Left cardiac atrium (tissue), 4 donors: ENCODE measurements at places on chromosomes 4 and X.

DNA sequence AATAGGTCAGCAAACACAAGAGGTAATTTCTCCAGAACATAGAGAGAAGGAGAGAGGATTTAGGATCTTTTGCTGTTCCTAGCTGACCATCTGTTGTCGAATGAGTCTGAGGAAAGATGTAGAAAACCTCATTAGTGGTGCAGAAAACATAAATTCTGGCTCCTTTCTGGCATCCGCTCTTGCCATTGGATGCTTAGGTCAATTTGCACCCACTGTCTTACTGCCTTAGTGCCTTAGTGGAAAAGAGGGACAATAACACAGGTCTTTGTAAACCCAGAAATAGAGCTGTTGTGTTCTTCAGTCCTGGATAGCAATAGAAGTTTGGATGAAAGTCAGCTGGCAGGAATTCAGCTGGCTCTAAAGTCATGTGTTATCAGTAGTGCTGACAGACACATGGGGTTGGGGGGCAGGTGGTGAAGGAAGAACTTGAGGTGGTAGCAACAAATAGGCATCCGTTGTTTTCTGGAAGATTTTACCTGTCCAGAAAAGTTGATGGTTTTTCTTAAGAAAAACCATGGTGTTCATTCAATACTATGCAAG lies 78.2 kb downstream of the GLRA2 start:
- no peak for DNase-seq

- DNase-seq: no peak
Measured at GRCh38 chr4:101177154-101177553, 170.2 kb downstream of the PPP3CA start.

- DNase-seq: no peak
Measured at GRCh38 chr4:146267826-146268225, 53.5 kb downstream of the REELD1 start.

DNA sequence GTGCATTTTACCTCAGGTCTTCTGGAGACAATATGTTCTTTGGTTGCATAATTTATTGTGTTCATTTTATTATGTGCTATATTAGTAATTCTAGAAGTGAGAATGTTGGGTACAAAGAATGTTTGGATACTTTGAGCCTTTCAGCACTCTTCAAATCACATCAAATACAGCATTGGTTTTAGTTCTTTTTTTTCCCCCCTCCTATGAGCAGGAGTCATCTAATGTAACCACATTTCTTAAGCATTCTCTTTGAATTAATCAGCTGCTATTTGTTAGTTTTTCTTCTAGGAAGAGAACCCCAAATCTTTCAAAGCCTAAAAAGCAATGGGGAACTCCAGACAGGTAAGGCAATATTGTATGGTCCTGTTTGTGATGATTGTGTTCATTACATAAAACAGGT lies 46.7 kb downstream of the ARL9 start:
- DNase-seq: no peak

- no peak for DNase-seq
Measured at GRCh38 chrX:13934731-13935130, 95.0 kb downstream of the GEMIN8 start.

DNA sequence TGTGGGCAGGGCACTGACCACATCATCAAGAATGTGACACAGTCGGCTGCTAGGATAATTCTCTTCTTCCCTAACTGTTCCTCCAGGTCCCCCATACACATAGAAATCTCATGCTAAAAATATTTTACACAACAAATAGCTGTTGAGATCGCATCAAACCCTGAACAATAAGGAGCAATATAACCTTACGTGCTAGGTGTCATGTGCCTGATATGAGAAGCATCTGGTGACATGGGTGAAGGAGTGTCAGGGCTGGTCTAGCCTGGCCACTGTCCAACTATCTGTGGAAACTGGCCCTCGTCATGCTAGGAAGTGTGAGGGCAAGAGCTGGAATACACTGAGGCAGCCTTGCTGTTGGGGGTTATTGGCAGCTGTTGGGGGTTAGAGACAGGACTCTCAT lies 167.3 kb upstream of the PGRMC2 start:
- DNase-seq: no peak

- DNase-seq: peak; percentile 37
Measured at GRCh38 chrX:67544281-67545035, 637 bp downstream of the AR start.
